Stimulated activated CD4-positive, alpha-beta T cell treated with anti-CD3 and anti-CD28 coated beads, Interleukin-2, amount 100 ng/mL, for 48 hours (primary cell): ENCODE measurements at places on chromosomes 6 and 20.

- DNase-seq = no peak
Observed at GRCh38 chr6:116190550-116190949, 63.3 kb downstream of the TSPYL4 start.

DNA sequence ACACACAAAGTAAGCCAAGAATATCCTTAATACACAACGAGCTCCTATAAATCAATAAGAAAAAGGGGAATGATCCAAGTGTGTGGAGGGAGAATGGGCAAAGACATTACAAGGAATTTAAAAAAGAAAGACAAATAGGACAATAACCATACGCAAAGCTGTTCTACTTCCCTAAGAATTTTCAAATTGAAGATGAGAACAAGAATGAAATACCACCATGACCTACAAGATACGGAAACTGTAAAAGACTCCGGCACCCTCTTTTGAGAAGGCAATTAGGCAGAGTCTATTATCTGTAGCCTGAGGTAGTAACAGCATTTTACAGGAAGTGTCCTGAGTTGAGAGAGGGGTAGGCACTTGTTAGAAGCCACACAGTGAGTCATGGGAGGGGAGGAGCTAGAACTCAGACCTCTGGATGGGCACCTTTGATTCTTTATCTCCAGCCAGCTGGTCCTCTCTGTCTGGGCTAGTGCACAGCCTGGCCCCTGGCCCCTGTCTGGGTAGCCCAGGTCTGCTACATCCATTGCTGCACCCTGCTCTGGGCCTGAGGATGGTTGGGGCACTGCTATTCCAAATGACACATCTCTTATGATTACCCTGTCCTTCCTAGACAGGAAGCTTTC lies 15.3 kb downstream of the RSPO4 start:
- DNase-seq = no peak

GRCh38 chr6:5085648-5086293 lies 630 bp downstream of the PPP1R3G start:
- DNase-seq = no peak

- DNase-seq = peak; percentile 21
Observed at GRCh38 chr6:44735630-44735963, 348.1 kb downstream of the CDC5L start.

DNA sequence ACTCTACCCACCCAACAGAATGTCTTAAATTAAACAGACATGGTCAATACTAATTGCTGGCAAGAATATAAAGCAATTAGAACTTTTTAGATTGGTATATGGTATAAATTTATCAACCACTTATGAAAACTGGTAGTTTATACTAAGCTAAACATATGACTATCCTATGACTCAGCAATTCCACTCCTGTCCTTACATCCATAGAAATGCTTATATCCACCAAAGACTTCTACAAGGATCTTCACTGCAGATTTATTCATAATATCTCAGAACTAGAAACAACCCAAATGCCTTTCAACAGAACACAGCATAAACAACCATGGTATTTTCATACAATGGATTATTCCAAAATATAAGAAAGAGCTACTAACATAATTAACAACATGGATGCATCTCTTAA lies 4.6 kb downstream of the ZNF184 start:
- no peak for DNase-seq

- no peak for DNase-seq
Observed at GRCh38 chr20:34583544-34583943, 25.0 kb downstream of the MAP1LC3A start.

DNA sequence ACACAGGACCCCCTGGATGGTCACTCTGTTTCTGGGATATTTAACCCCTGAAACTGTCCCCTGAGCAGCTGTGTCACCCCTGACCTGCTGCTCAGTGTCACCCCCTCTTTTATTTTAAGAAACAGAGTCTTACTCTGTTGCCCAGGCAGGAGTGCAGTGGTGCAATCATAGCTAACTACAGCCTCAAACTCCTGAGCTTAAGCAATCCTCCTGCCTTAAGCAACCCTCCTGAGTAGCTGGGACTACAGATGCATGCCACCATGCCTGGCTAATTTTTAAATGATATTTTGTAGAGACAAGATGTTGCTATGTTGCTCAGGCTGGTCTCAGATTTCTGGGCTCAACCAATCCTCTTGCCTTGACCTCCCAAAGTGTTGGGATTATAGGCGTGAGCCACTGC lies 21.5 kb upstream of the GTSF1L start:
- no peak for DNase-seq

- no peak for DNase-seq
Observed at GRCh38 chr6:44959651-44960050, 368.5 kb upstream of the RUNX2 start.

GRCh38 chr20:12744037-12744436 lies 264.7 kb upstream of the SPTLC3 start:
- no peak for DNase-seq

DNA sequence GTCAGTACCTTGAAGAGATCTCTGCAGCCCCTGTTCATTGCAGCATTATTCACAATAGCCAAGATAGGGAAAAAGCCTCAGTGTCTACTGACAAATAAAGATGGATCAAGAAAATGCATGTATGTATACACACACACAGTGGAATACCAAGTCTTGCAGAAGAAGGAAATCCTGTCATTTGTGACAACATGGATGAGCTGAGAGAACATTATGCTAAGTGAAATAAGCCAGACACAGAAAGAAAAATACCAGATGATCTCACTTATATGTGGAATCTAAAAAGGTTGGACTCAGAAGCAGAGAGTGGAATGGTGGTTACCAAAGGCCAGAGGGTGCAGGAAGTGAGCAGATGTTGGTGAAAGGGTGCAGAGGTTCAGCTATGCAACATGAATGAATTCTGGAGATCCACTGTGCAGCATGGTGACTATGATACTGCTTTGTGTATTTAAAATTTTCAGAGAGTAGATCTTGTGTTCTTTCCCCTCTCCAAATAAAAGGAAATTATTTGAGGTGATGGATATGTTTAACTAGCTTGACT lies 11.0 kb upstream of the SLC22A1 start:
- no peak for DNase-seq

DNA sequence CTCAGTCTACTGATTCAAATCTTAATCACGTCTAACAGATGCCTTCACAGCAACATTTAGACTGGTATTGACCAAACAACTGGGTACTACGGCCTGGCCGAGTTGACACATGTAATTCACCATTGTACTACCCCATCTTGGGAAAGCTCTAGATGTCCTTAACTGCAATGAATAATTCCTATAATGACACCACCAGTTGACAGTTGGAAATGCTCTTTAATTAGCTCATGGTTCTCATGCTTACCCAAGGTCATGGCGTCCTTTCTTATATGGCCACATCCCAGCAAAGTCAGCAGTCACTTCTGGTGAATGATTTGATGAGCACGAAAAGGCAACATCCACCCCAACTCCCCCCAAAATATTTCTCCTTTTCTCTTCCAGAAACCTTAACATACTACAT lies 150.9 kb downstream of the MYLK4 start:
- no peak for DNase-seq

DNA sequence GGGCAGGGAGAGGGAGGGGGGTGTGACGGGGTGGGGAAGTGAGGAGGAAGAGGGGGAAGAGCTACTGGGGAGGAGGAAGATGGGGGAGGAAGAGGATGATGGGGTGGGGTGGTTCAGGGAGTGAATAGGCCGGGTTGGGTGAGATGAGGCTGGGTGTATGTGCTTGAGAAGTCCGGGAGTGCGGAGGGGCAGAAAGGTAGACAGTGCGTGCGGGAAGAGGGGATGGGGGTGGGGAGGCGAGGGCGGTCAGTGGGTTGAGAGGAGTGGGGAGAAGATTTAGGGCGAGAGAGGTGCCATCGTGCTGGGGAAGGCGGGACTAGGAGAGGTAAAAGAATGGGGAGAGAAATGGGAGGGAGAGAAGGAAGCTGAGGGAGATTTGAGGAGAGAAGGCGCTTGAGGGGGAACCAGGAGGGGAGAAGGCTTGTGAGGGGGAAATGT lies 30.9 kb upstream of the NOTCH4 start:
- no peak for DNase-seq

- no peak for DNase-seq
Observed at GRCh38 chr6:148869585-148869984, 122.8 kb downstream of the UST start.

GRCh38 chr6:117956386-117956785 lies 49.3 kb downstream of the SLC35F1 start:
- no peak for DNase-seq

GRCh38 chr6:125067552-125067951 lies 86.0 kb upstream of the TPD52L1 start:
- no peak for DNase-seq

DNA sequence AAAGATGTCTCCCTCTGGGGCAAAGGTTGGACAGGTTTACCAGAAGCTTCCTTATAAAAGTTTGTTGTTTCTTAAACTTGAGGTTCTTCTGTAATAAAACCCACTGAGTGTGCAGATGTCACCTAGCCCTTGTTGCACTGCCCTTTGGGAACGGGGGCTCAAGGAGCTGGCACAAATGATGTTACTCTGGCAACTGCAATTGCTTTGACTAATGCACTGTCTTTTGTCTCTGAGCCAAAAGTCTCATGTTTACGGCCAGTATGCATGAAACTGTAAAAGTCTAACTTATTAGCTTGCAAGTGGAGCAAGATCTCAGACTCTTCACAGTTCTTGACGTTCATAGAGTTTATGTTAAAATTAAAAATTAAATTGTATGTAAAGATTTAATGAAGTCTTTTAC lies 655.7 kb downstream of the EPHA7 start:
- no peak for DNase-seq

GRCh38 chr6:85614780-85615179 lies 21.1 kb upstream of the SNX14 start:
- DNase-seq = no peak

GRCh38 chr6:89368999-89369398 lies 16.5 kb upstream of the UBE2J1 start:
- DNase-seq = no peak

DNA sequence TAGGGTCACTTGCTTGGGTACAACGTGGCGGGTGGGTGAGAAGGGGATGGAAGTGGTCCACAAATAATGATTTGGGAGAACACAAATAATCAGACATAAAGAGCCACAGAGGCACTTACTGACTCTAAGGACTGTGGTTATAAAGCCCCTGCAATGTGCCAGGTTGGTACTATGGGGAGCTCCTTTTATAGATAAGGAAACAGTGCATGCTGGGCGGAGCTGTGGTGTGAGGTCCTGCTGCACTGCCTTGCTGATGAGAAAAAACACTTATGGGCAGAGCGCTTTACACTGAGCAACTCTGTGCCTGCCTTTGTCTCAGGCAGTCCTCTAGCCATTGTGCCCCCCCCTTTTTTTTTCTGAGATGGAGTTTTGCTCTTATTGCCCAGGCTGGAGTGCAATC lies 29.1 kb upstream of the SCRT2 start:
- DNase-seq = no peak

GRCh38 chr6:16904957-16905356 lies 143.7 kb upstream of the ATXN1 start:
- no peak for DNase-seq

DNA sequence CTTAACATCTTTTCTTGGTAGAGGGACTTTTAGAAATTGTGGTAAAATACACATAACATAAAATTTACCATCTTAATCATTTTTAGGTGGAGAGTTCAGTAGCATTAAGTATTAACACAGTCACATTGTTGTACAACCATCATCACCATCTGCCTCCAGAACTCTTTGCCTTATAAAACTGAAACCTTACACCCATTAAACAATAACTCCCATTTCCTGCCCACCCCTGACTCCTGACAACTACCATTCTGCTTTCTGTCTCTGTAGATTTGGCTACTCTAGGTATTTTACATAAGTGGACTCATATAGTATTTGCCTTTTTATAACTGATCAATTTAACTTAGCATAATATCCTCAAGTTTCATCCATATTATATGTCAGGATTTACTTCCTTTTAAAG lies 88.7 kb downstream of the ZHX3 start:
- DNase-seq = no peak

- no peak for DNase-seq
Observed at GRCh38 chr6:11718463-11718862, 60.1 kb downstream of the ADTRP start.

- DNase-seq = no peak
Observed at GRCh38 chr20:17971300-17972013, 2.6 kb downstream of the MGME1 start.

DNA sequence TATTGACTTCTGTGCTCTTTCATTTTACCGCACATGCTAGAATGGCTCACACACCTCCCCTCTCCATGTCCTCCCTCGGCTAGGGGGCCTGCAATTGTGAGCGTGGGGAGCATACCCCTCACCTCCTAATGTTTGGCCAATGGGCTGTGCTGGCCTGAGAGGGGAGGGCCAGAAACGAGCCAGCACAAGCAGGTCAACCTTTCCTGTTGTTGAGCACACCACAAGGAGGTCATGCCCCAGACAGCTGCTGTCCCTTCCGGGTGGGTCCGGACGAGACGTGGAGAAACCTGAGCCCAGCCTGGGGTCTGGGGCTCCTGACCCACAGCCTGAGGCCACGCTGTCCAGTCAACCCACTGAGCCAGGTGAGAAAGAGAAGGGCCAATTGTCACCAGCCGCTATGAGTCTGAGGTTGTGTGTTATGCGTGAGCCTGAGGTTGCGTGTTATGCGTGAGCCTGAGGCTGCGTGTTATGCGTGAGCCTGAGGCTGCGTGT lies 77.4 kb downstream of the TTLL2 start:
- DNase-seq = no peak

DNA sequence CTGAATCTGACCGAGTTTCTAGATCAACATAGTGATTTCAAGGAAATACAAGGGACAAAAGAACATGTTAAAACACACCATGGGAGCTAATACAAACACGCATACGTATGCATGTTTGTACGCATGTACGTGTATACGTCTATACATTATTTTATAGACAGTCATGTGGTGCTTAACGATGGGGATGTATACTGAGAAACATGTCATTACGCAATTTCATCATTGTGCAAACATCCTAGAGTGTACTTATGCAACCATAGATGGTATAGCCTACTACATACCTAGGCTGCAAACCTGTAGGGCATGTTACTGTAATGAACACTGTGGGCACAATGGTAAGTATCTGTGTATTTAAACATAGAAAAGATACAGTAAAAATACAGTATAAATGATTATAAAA lies 25.0 kb upstream of the NELFCD start:
- no peak for DNase-seq

GRCh38 chr20:51412951-51413481 lies 129.5 kb downstream of the NFATC2 start:
- DNase-seq = no peak

DNA sequence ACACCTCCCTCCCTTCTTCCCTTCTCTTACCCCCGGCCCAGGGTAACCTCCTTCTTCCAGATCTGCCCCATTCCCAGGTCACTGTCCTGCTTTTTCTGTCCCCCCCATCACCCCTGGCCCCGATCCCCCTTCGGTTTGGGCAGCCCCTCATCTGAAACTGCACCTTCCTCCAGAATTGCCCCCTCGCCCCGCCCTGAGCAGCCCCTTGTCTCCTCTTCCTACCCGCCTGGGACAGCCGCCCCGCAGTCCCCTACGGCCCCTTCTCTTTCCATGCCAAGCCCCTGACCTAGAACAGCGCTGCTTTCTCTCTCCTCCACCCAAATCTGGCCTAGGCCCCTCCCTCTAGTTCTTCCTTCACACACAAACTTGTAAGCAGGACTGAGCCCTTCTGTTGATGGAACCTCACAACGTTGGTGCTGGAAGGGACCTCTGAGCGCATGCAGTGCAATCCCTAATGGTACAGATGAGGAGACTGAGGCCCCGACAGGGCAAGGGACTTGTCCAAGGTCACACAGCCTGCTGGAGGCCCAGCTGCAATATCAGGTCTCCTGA lies 630 bp downstream of the PPP2R5D start:
- no peak for DNase-seq
